Lower lobe of right lung (tissue), 2 donors: ENCODE measurements at places on chromosomes 1 and 21. TPM values are rescaled to one million over a fixed set of nuclear protein-coding genes. Genes with fewer than 3 reads are reported as not detected.

The OR6K3 gene
- total RNA-seq: 2.2 TPM

GRCh38 chr1:184990204-184990603 lies 15.9 kb upstream of the NIBAN1 start:
- H3K4me3 ChIP-seq: no peak overlapping the region
- H3K27ac ChIP-seq: no peak overlapping the region
- no peaks in the 10 kb centered on the region for H3K4me1 ChIP-seq

DNA sequence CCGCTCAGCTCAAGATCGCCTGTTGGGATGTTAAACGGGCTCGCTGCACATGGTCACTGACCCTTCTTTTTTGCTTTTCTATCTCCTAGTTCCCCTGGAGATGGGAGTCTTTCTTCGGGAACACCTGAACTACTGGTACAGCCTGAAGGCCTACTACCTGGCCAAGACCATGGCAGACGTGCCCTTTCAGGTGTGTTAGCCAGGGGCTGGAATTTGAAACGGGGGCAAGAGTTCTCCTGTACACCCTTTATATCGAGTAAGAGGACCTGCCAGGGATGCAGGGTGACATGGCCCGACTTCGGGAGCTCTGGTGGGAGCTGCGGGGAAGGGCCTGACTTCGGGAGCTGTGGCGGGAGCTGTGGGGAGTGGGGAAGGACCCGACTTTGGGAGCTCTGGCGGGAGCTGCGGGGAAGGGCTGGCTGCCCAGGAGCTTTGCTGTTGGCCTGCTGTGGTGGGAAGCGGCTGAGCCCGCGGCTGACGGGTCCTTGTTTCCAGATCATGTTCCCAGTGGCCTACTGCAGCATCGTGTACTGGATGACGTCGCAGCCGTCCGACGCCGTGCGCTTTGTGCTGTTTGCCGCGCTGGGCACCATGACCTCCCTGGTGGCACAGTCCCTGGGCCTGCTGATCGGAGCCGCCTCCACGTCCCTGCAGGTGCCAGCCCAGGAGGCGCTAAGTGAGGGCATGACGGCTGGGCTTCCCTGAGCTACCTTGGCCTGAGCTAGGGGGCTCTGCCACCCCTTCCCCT lies 24.0 kb downstream of the TFF3 start:
- no peak overlapping the region for H3K4me3 ChIP-seq
- no peaks in the 10 kb centered on the region for H3K27me3 ChIP-seq
- no peaks in the 10 kb centered on the region for H3K4me1 ChIP-seq
- no peak overlapping the region for H3K27ac ChIP-seq
- DNase-seq: no peak
- peaks cover 77% of the 10 kb centered on the region for H3K36me3 ChIP-seq

GRCh38 chr1:163131981-163132380 lies 62.8 kb downstream of the RGS4 start:
- H3K27ac ChIP-seq: no peak overlapping the region
- H3K27me3 ChIP-seq: no peaks in the 10 kb centered on the region
- no peaks in the 10 kb centered on the region for H3K4me1 ChIP-seq
- DNase-seq: no peak
- H3K36me3 ChIP-seq: no peaks in the 10 kb centered on the region

GRCh38 chr1:7256526-7256925 lies 471.3 kb downstream of the CAMTA1 start:
- no peaks in the 10 kb centered on the region for H3K36me3 ChIP-seq
- no peak for DNase-seq
- H3K4me1 ChIP-seq: no peaks in the 10 kb centered on the region
- no peak overlapping the region for H3K27ac ChIP-seq
- no peak overlapping the region for H3K4me3 ChIP-seq
- H3K27me3 ChIP-seq: peaks cover 7% of the 10 kb centered on the region
